ENCODE measurements at places on chromosomes 2 and 18.

GRCh38 chr2:66866331-66867062 is 431.6 kb downstream of the MEIS1 start:
- peak; percentile 67 for DNase-seq

- no peak for DNase-seq
These were observed 29.2 kb downstream of the MCFD2 start for GRCh38 chr2:46886268-46887027.

- no peak for DNase-seq
These were observed 44.5 kb downstream of the PKP4 start for GRCh38 chr2:158501301-158501700.

DNA sequence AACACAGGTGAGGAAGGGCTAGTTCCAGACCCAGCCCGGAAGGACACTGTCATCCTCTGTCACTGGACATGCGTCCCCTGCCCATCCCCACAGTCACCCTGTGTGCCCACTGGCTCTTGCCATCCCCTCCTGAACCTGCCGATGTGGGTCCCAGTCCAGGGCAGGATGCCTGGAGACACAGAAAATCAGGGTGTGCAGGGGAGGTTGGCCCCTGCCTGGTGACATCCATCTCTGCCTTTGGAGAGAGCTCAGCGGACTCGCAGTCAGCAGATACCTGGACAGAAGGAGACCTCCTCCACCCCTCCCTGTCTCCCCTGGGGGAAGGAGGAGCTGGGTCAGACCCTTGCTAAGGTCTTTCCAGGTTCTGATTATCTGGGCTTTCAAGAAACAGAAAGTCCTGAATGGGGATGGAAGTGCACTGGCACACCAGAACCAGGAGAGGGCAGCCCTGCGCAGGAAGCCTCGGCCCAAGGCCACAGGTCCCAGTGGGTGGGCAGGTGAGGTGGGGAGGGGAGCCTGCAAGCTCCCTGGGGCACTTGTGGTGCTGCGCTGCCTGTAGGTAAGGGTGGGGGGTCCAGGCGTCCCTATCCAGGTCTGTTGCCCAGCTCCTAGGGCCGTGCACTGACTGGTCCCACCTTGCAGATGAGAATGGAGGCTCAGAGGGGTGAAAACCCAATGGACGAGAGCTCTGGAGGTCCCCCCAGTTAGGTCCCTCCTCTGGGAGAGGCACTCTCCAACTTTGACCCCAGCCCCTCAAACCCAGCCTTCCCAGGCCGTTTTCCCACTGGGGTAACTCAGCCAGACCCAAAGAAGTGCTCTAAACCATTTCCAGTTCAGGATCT is 9.7 kb upstream of the OTOS start:
- peak; percentile 7 for DNase-seq

DNA sequence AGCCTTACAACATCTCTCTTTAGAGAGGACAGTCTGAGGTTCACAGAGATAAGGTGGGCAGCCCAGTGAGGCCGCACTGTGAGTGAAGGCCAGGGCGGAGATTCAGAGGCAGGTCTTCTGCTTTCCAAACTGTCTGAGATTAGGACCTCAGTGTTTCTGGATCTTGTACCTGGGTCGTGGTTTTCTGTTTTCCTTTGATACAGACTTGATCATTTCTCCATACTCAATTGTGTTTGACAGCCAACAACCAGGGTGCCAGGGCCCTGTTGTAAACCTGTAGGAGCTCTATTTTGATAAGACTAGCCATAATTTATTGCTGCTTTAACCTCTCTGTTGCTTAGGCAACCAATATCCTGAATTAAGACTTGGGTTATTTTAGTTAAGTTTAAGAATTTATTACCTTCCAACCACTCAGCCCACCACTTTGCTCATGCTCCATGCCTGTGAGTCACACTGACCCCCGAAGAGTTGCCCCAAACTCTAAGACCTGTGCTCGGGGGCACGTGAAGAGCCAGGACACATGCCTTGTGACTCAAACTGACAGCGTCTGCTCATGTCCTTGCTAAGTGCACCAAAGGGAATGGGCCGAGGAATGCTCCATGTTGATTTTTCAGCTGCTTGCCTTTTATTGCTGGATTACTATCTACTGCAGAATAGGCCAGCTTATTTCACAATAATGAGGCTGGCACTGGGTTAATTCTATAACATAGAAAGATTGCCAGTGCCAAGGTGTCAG is 248.6 kb downstream of the BCL2 start:
- no peak for DNase-seq

DNA sequence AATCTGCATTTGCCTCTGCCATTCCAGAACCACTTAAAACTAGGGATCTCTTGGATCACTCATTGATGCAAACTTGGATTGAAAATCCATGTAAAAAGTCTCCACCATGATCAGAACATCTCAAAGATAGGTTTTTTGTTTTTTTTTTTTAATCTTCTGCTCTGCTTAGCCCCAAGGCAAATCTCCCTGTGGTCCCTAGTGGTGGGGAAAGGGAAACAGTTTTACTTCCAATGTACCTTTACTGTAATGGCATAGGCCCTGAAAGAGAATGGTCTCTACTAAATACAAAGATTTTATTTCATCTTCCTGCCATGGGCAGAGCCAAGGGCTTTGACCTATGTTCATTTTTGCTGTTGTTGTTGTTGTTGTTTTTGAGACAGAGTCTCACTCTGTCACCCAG is 78.4 kb downstream of the KANSL1L start:
- no peak for DNase-seq

DNA sequence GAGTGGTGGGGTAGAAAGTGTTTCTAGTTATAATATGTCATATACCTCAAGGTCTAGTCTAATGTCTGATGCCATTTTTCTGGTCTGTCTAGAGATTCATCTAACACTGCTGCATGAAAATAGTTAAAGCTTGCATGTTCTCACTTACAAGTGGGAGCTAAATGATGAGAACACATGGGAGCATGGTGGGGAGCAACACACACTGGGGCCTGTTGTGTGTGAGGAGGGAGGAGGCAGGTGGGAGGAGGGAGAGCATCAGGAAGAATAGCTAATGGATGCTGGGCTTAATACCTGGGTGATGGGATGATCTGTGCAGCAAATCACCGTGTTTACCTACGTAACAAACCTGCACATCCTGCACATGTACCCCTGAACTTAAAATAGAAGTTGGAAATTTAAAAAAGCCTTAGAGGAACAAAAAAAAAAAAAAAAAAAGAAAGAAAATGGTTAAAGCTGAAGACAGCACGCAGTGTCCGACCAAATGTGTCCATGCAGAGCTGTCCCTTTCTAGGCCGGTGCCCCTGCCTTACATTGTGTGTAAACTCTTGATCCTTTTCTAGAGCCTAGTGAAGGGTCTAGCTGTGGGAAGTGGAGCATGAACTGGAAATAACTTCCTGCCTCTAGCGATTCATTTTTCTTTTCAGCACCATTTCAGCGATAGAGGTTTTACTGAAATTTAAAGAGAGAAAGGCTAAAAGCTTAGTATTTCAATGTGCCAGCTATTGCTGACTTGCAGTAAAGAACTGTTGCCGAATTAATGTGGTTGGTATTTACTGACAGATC is 94.0 kb downstream of the FMNL2 start:
- no peak for DNase-seq

DNA sequence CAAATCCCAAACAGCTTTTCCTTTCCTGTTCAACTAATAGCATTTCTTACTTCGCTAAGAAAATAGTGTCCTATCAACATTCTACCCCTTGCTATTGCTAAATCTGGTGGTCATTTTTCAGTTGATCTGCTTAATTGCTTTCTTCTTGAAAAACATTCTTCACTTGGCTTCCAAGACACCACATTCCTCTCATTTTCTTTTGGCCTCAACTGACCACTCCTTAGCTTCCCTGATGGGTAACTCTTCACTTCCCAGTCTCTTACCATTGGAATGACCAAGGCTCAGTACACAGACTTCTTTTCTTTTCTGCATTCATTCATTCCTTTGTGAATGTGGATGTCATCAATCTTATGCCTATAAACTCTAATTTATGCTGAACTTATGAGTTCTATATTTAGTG is 230.8 kb upstream of the CDH2 start:
- peak; percentile 1 for DNase-seq

DNA sequence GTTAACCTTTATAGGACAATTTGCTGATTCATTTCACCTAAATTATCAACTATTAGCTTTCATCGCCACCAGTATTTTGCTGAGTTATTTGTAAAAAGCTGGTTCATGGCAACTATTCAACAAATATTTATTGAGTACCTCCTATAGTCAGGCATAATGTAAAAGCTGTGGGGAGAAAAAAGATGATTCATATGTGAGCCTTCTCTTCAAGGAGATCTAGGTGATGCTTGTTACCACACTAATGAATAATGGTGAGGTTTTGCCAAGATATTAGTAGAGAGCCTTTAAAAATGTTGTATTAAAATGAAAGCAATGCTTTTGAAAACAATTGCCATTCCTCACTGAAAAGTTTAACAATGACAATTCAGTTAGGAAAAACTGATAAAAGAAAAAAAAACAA is 187.8 kb downstream of the ANKRD44 start:
- peak; percentile 10 for DNase-seq

DNA sequence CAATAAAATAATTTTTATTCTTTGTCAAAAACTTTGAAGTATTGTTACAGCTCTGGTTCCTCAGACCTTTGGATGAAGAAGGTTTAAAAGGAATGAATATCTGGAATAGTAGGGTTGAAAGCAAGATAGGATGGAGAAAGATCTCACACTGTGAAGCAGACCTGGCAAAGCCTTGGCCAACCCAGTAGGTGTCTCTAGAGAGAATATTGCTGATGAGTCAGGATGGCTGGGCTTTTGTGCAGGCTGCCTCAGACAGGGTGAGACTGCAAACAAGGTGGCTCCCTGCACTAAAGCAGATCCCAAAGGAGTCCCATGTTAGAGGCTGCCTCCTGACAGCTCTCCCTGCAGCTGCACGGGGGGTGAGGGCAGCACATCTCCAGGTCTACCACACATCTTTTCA is 226.0 kb upstream of the ITGA4 start:
- no peak for DNase-seq

DNA sequence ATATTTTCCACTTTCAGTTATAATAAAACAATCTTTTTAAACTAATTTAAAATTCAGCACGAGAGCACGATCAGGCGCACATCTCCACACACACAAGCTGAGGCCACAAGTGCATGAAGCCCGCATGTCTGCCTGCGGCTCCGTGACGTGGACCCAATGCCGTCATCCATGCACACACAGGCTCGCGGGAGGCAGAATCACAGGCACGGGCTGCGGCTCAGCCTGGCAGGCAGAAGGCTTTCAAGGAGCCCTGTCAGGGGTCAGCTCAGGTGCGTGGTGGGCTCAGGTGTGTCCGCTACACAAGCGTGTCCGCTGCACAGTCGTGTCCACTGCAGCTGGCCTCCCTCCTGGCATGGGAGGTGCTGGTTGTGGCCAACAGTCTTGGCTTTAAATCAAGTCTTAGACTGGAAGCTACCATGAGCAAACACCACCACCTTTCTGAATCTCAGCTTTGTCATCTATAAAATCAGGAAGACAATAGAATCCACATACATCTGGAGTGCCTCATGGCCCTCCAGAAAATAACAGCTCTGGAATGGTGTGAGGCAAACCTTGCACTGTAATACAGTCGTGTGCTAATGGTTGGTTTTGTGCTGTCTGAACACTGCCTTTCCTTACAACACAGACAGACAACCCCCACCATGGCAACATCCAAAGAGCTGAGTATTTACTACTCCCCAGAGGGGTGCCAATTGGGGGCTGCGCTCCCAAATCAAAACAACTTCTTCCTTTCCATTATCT is 210.1 kb downstream of the NDUFA10 start:
- DNase-seq, result no peak

GRCh38 chr2:105042189-105042588 is 4.3 kb downstream of the MRPS9 start:
- no peak for DNase-seq

- DNase-seq, result no peak
These were observed 11.1 kb upstream of the HNRNPLL start for GRCh38 chr2:38613849-38614213.

DNA sequence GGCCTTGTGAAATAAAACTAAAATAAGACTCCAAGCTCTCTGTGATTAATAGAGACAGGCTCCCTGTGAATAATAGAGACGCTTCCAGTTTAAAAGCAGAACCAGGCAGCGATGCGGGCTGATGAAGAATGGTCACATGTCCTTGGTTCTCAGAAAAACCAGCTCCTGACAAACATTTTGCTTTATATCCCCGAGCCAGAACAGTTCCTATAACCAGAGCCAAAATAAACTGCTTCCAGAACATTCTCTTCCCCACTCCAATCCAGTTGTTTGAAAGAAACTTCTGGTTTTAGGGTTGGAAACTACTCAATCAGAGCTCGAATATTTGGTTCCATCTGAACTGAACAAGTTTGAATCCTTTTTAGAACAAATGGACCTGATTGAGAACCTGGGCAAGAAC is 213.7 kb downstream of the TSN start:
- DNase-seq, result no peak

- no peak for DNase-seq
These were observed 54.6 kb upstream of the CHST9 start for GRCh38 chr18:27239669-27240068.

Data from fibroblast of skin of right biceps (primary cell).